Right ventricle myocardium inferior (tissue), 1 donor: ENCODE measurements at places on chromosomes 3 and 15. TPM values are rescaled to one million over a fixed set of nuclear protein-coding genes. Genes with fewer than 3 reads are reported as not detected.

- DNase-seq = no peak
Measured at GRCh38 chr15:99906311-99906710, 173.1 kb upstream of the LYSMD4 start.

GRCh38 chr15:68098465-68098864 lies 44.4 kb downstream of the PIAS1 start:
- no peak for DNase-seq

DNA sequence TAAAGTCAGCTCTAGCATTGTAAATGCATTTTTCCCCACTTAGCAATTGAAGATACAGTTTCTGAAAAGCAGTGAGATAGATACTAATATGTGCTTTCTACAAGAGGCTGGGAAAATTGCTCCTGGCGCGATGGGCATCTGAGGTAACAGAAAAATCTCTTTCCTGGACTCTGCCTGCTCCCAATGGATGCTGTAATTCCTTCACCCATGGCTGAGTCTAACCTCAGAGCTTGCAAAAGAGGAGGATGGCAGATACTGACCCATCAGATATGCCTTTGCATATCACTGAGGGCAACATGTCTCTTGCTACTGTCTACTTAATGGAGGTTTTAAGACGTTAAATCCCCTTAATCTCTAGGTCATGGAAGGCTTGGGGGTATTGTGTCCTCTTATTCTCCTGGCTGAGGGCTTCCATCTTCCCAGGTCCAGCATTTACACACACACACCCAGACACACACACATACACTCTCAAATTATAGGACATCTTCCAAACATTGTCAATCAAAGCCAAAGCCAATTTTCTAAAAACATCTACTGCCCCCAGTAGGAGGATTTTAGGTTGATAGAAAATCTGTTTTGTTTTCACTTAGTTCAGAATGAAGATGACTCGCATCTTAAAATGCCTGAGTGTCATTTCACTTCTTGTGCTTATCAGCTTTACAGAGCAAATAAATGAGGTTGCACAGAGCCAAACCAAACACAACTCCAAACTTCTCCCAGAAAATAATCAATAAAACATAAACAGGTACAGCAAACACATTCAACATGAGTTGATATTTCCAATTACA lies 2.4 kb downstream of the TRPM1 start:
- no peak for DNase-seq

- no peak for DNase-seq
Measured at GRCh38 chr3:170909129-170909903, 879 bp upstream of the EIF5A2 start.

DNA sequence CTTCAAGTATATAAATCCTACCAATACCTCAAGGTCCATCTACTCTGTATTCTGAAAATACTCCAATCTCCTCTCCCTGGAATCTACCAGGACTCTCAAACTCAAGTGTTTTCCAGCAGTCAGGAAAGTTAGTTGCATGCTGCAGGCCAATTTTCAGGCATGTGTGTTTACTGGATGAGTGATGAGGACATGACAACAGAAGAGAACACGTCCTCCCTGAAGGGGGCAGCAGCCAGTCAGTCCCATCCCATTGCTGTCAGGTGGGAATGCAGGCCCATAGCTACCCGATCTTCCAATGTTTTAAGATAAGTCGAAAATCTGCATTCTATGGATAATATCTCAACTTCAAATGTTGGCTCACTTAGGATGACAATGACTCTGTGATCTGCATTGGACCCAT lies 496.2 kb downstream of the FHIT start:
- DNase-seq = no peak

C3orf62 gene
- 2.1 TPM for total RNA-seq

GRCh38 chr3:65901226-65901625 lies 137.5 kb downstream of the MAGI1 start:
- DNase-seq = no peak

DNA sequence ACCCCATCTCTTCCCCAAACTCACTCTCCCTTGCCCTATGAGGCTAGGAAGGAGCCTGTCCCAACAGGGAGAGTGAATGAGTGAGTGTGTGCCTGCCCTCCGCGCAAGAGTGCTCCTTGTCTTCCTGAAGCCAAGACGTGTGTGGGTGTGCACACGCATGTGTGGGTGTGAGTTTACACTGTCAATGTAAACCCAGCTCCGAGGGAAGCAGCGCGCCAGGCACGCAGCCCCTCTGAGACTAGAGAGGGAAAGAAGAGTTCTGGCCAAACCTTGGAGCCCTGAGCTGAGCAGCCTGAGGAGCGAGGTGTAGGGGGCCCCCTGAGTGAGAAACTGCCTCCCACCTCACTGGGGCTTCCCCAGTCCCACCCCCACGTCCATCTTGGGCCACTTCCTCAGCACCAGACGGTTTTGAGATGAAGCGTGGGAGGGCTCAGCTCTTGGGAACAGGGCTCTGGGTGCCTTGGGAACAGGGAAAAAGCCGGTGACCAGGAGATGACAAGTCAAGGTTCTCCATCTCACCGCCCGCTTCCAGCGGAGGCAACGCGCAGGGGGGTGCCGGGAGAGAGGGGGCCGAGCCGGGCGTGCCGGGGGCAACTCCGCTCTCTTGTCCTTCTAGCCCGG lies 5.1 kb downstream of the MECOM start:
- peak; percentile 60 for DNase-seq

ACY1 gene
- 32.3 TPM for total RNA-seq

DNA sequence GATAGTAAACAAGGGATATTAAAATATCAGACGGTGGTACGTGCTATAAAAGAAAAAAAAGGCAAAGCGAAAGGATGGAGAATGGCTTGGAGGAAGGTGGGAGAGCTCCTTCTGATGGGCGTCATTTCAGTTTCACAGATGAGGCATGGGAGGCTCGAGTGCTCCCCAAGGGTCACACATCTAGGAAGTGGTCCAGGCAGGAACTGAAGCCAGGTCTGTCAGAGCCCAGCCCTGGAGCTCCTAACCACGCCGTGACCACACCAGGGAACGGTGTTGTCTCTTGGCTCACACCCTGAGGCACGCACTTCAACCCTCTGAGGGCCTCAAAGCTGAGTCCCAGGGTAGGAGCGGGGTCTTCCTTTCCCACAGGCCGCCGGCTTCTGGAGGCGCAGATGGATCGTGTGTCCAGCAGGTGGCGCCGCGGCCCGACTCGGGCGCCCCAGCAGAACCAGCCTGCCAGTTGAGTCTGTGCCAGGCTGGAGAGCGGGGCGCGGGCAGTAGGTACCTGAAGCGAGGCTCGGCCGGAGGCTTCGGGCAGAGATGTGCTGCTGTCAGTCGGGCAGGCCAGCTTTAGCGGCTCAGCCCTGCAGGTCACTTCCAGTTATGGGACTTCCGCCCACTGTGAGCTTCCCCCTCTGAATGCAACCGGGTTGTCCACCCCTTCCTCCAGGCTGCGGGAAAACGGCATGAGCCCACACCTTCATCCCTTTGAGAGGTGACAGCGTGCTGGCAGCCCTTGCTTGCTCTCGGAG lies 68.1 kb downstream of the SLC6A1 start:
- peak; percentile 84 for DNase-seq

CPN2 gene
- total RNA-seq = 2.3 TPM

APBA2 gene
- total RNA-seq = 2.0 TPM

GRCh38 chr15:52683580-52683979 lies 4.4 kb upstream of the ATOSA start:
- DNase-seq = no peak

DNA sequence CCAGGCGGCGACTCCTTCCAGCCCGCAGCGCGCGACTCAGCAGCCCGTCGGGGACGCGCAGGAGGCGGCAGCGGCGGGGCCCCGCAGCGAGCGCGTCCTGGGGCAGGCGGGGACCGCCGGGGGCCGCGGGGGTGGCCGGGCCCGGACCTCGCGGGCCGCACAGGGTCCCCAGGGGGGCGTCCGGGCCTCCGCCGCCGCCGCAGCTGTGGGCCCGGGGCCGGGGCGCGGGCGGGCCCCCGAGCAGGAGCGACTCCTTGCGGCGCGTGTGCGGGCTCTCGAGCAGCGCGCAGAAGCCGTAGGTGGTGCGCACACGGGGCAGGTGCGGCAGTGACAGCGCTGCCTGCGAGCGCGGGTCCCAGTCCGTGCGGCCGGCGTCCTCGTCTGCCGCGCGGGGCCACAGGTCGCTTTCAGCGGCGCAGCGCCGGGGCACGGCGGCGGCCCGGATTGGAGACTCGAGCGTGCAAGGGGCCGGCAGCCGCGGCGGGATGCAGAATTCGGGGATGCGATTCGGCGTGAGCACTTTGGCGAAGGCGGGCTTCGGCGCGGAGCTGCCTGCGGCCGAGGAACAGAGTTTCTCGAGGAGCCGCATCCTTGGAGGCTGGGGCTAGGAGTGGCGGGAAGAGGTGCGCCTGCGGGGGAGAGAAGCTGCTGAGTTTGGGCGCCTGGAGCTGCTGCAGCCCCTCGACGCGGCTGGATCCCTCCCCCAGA lies 535 bp downstream of the C2CD4B start:
- DNase-seq = no peak

MYRIP gene
- total RNA-seq = 2.1 TPM

DNA sequence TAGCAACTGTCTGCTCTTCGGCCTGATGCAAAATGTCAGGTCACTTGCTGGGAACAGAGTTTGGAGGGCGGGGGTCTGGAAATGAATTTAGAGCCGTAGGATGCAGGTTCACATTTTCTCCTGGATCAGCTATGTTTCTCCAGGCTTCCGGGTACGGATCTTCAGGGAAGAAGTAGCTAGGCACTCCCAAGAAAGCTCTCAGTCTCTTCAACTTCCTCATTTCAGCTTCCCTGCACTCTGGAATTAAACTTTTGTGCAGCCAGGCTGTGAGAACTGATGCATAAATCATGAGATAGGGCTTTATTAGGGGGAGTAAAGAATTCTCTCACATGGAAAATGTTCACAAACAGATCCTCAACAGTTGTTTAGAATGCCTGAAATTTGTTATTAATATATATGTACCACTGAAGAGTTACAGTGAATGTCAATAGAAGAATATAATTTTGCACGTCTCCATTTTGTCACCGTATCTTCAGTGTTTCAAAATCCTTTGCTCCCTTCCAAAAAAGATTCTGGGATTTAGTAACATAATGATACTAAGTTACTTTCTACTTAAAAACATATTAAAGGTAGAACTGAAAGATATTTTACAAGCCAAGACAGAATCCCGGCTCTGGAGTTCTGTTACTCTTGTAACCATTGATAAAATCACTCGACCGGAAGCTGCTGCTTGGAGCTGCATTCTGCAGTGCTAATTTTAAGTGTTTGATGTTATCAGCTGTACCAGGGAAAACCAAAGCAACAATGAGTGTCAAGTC lies 178.5 kb upstream of the P2RY1 start:
- no peak for DNase-seq
